PC-9 (cell line): ENCODE measurements at places on chromosomes 12 and 14. TPM values are rescaled to one million over a fixed set of nuclear protein-coding genes. Genes with fewer than 3 reads are reported as not detected.

The ENDOU gene
- 0.25 and 0.39 TPM in 2 replicates for total RNA-seq

The CHGA gene
- total RNA-seq: not detected in 2 replicates

The SMCO2 gene
- total RNA-seq: 1.9 and 3.7 TPM in 2 replicates

The SPRYD3 gene
- 15.2 and 17.2 TPM in 2 replicates for total RNA-seq

The CCDC88C gene
- 7.4 and 10.4 TPM in 2 replicates for total RNA-seq

The FICD gene
- 1.9 and 3.2 TPM in 2 replicates for total RNA-seq

The GPR65 gene
- not detected in 2 replicates for total RNA-seq

The CD4 gene
- 1.0 and 3.2 TPM in 2 replicates for total RNA-seq

The RFC5 gene
- total RNA-seq: 30.3 and 34.7 TPM in 2 replicates

The KSR2 gene
- total RNA-seq: 1.0 and 2.0 TPM in 2 replicates

DNA sequence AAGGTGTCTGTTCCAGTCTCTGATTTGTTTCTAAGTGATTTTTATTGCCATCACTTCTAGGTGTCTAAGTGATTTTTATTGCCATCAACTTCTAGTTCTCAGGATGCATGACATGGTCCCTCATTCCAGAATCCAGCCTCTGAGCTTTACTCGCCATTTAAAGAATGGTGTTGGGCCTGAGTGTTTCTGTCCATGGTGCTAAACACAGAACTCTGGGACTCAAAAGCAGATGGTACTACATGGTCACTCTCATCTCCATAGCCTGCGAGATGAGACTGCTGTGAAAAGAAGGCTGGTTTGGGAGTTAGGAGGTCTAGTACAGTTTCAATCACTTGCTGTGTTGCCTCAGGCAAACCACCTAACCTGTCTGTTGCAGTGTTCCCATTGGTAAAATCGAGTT is 276.6 kb downstream of the NRXN3 start:
- H3K36me3 ChIP-seq: no peaks in the 10 kb centered on the region
- no peak overlapping the region for H3K4me3 ChIP-seq
- no peak overlapping the region for H3K27ac ChIP-seq
- no peaks in the 10 kb centered on the region for H3K27me3 ChIP-seq
- H3K4me1 ChIP-seq: no peaks in the 10 kb centered on the region

DNA sequence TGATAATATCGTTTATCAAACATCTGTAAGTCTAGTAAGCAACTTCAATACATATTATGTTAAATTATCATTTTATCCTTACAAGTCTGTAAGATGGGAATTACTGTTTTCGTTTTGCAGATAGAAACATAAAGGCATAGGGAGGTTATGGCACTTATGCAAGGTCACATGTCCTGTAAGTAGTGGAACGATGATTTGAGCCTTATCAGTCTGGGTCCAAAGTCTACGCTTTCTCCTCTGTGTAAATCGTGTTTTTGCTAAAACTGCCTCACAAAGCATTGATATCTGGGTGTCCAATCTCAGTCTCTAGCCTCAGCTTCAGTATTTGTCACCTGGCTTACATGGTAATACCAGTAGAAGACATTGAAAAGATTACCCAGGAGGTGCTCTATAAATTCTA is 174.9 kb upstream of the RASSF8 start:
- DNase-seq: no peak
- no peak overlapping the region for H3K27ac ChIP-seq
- no peak overlapping the region for H3K4me3 ChIP-seq
- no peaks in the 10 kb centered on the region for H3K36me3 ChIP-seq
- H3K27me3 ChIP-seq: no peaks in the 10 kb centered on the region

GRCh38 chr12:5428332-5429221 is 3.3 kb upstream of the NTF3 start:
- no peak overlapping the region for H3K27ac ChIP-seq
- no peaks in the 10 kb centered on the region for H3K36me3 ChIP-seq
- H3K27me3 ChIP-seq: peaks cover 23% of the 10 kb centered on the region; the same call in 1 of the 2 replicates
- no peaks in the 10 kb centered on the region for H3K4me1 ChIP-seq
- H3K4me3 ChIP-seq: no peak overlapping the region

GRCh38 chr12:22335794-22336166 is 1.3 kb upstream of the ST8SIA1 start:
- peaks cover 7% of the 10 kb centered on the region; the same call in 1 of the 2 replicates for H3K4me1 ChIP-seq
- no peak for DNase-seq
- H3K27me3 ChIP-seq: no peaks in the 10 kb centered on the region
- no peaks in the 10 kb centered on the region for H3K36me3 ChIP-seq
- no peak overlapping the region for H3K27ac ChIP-seq

- no peaks in the 10 kb centered on the region for H3K4me1 ChIP-seq
- H3K27me3 ChIP-seq: no peaks in the 10 kb centered on the region
- H3K36me3 ChIP-seq: no peaks in the 10 kb centered on the region
Measured at GRCh38 chr12:104167519-104168458, 29.8 kb upstream of the NFYB start.

GRCh38 chr14:75579338-75579864 is 981 bp downstream of the FLVCR2 start:
- no peaks in the 10 kb centered on the region for H3K36me3 ChIP-seq
- peak overlapping the region; percentile 67 for H3K4me3 ChIP-seq
- no peaks in the 10 kb centered on the region for H3K27me3 ChIP-seq
- H3K27ac ChIP-seq: no peak overlapping the region

GRCh38 chr14:68041876-68042354 is 222.3 kb downstream of the RAD51B start:
- no peak for DNase-seq
- 0 out of 2 replicates have a peak, but pooled peaks cover 3% of the 10 kb centered on the region for H3K36me3 ChIP-seq
- H3K4me1 ChIP-seq: no peaks in the 10 kb centered on the region
- H3K27ac ChIP-seq: no peak overlapping the region

- peak overlapping the region; percentile 86 for H3K27ac ChIP-seq
- H3K27me3 ChIP-seq: no peaks in the 10 kb centered on the region
- no peak for DNase-seq
- H3K4me1 ChIP-seq: peaks cover 31% of the 10 kb centered on the region
- peak overlapping the region; percentile 98 for H3K4me3 ChIP-seq
Measured at GRCh38 chr12:57522887-57523705, 472 bp downstream of the MBD6 start.

GRCh38 chr12:103880299-103881142 is 39.5 kb upstream of the NT5DC3 start:
- no peak overlapping the region for H3K27ac ChIP-seq
- DNase-seq: no peak
- no peaks in the 10 kb centered on the region for H3K36me3 ChIP-seq
- no peak overlapping the region for H3K4me3 ChIP-seq
- H3K27me3 ChIP-seq: no peaks in the 10 kb centered on the region

GRCh38 chr14:50797250-50798047 is 33.5 kb downstream of the NIN start:
- no peak overlapping the region for H3K4me3 ChIP-seq
- H3K27ac ChIP-seq: no peak overlapping the region
- no peaks in the 10 kb centered on the region for H3K27me3 ChIP-seq

GRCh38 chr12:108215458-108215857 is 86.4 kb downstream of the WSCD2 start:
- no peaks in the 10 kb centered on the region for H3K27me3 ChIP-seq
- DNase-seq: no peak
- H3K36me3 ChIP-seq: no peaks in the 10 kb centered on the region
- no peak overlapping the region for H3K4me3 ChIP-seq

- H3K4me3 ChIP-seq: no peak overlapping the region
- no peaks in the 10 kb centered on the region for H3K27me3 ChIP-seq
- no peaks in the 10 kb centered on the region for H3K4me1 ChIP-seq
- H3K36me3 ChIP-seq: no peaks in the 10 kb centered on the region
- no peak overlapping the region for H3K27ac ChIP-seq
- DNase-seq: no peak
Measured at GRCh38 chr14:34906287-34906686, 31.1 kb upstream of the BAZ1A start.

DNA sequence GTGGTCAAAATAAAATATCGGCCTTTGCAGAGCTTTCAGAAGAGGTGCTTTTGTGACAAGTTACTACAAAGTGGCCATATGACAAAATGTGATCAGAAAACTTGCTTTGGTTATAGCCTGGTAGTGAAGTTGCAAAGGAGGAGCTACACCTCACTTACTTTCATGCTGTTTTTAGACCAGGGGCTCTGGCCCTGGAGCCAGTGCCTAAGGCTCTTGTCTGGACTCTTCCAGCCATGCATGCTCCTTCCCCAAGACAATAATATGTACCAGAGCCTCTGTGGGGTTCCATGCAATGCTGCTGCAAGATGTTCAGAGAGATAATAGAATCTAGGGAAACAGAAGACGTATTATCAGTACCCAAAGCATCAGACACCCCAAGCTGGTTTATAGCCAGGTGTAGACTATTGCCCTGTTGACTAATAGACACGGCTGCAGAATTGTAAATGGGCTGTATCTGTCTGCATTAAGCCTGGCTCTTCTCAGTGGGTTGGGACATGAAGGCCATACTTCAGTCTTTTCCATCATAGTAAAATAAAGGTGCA is 88.5 kb downstream of the EGLN3 start:
- no peak for DNase-seq
- H3K4me1 ChIP-seq: 0 out of 2 replicates have a peak, but pooled peaks cover 13% of the 10 kb centered on the region
- H3K27ac ChIP-seq: no peak overlapping the region
- H3K36me3 ChIP-seq: no peaks in the 10 kb centered on the region

DNA sequence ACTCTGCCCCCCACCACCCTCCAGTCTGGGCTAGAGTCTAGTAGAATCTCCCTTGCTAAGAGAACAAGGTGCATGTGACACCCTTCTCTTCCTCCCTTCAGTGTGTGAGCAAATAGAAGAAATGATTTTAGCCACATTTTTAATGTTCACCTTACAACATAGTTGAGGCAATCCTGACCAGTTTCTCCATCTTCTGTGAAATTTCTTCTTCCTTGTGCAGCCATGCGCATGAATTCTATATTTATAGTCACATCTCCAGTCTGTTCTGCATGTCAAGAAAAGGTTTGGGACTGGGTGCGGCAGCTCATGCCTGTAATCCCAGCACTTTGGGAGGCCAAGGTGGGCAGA is 9.5 kb upstream of the LTA4H start:
- H3K4me1 ChIP-seq: peaks cover 65% of the 10 kb centered on the region
- H3K4me3 ChIP-seq: no peak overlapping the region
- DNase-seq: no peak
- no peaks in the 10 kb centered on the region for H3K27me3 ChIP-seq
- peak overlapping the region; percentile 99 for H3K27ac ChIP-seq

DNA sequence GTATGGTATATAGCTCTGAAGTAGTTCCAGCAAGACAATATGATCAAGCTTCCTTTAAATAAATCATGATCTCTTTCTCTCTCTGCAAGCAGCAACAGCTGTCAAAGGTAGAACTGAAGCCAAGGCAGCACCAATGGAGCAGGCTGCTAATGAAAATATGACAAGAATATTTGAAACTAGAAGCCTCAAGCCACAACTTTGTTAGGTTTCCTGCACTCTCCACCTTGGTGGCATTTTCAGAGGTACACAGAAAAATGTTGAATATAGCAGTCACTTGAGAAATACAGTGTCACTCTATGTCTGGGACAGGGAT is 43.8 kb upstream of the PSMA6 start:
- no peak overlapping the region for H3K27ac ChIP-seq
- H3K36me3 ChIP-seq: no peaks in the 10 kb centered on the region
- no peaks in the 10 kb centered on the region for H3K4me1 ChIP-seq
- no peak for DNase-seq

DNA sequence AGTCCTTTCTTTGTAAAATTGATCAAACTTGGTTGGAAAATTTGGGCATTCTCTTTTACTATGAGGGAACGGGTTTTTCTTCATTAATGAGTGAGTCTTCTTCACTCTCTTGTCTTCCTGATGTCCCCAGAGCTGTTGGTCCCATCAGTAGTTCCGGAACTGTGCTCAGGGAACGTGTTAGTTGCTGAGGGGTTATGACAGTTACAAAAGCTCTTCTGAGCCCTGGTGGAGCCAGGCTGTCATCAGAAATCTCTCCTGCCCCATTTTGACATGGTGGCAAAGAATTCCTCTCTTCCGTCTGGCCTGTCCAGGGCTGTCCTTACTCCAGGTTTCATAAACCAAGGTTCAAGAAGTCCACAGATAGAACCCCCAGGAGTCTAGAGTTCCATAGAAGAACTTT is 208.5 kb downstream of the SLC41A2 start:
- no peaks in the 10 kb centered on the region for H3K27me3 ChIP-seq
- H3K36me3 ChIP-seq: no peaks in the 10 kb centered on the region; the same call in 1 of the 2 replicates
- peaks cover 22% of the 10 kb centered on the region for H3K4me1 ChIP-seq
- H3K4me3 ChIP-seq: no peak overlapping the region
- H3K27ac ChIP-seq: peak overlapping the region; percentile 76
- no peak for DNase-seq
